Body of pancreas (tissue), 4 donors: ENCODE measurements at places on chromosomes 11 and 22. TPM values are rescaled to one million over a fixed set of nuclear protein-coding genes. Genes with fewer than 3 reads are reported as not detected.
A peak's percentile ranks its signal among the peaks of the same experiment; 100 is the strongest.

The KRTAP5-7 gene
- not detected for total RNA-seq

DNA sequence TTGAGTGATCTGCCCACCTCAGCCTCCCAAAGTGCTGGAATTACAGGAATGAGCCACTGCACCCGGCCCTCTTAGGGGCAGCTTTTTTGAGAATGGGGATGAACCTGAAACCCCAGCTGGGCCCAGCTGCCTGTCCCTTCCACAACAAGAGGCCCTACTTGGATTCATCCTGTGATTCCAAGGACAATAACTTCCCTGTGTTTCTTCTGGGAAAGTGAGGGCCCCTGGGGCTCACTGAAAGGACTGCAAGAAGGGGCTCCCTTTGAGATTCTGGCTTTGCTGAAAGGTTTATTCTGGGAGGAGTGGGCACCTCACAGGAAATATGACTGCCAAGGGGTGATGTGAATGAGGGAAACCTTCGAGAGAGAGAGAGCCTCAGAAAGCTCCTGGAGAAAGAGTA lies 12.3 kb upstream of the GNAZ start:
- no peak for DNase-seq

The HIKESHI gene
- 9.2 TPM for total RNA-seq

- peak; percentile 80 for DNase-seq
Measured at GRCh38 chr22:24521791-24522245, 26.7 kb downstream of the UPB1 start.

DNA sequence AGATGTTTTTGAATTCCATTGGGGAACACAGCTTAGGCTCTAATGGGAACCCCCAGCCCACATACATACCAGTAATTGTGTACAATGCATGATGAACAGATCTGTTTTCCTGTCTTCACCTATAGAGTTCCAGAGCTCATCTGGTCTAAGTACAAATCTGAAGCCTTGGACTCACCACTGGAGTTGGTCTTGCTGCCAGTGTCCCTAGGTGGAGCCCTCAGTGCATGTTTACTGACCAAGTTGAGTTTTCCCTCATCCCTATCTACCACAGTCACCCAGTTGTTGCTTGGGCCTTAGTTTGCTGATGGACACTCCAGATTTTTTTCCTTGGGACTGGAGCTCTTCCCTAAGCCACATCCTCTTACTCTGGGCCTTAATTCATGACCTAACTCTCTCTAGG lies 159.2 kb upstream of the DDI1 start:
- DNase-seq = no peak

- DNase-seq = no peak
Measured at GRCh38 chr11:32435152-32435480, 223 bp downstream of the WT1 start.

The MYO7A gene
- total RNA-seq = 12.9 TPM

- no peak for DNase-seq
Measured at GRCh38 chr22:47090591-47091245, 328.3 kb downstream of the TBC1D22A start.

The TREH gene
- total RNA-seq = 2.0 TPM

DNA sequence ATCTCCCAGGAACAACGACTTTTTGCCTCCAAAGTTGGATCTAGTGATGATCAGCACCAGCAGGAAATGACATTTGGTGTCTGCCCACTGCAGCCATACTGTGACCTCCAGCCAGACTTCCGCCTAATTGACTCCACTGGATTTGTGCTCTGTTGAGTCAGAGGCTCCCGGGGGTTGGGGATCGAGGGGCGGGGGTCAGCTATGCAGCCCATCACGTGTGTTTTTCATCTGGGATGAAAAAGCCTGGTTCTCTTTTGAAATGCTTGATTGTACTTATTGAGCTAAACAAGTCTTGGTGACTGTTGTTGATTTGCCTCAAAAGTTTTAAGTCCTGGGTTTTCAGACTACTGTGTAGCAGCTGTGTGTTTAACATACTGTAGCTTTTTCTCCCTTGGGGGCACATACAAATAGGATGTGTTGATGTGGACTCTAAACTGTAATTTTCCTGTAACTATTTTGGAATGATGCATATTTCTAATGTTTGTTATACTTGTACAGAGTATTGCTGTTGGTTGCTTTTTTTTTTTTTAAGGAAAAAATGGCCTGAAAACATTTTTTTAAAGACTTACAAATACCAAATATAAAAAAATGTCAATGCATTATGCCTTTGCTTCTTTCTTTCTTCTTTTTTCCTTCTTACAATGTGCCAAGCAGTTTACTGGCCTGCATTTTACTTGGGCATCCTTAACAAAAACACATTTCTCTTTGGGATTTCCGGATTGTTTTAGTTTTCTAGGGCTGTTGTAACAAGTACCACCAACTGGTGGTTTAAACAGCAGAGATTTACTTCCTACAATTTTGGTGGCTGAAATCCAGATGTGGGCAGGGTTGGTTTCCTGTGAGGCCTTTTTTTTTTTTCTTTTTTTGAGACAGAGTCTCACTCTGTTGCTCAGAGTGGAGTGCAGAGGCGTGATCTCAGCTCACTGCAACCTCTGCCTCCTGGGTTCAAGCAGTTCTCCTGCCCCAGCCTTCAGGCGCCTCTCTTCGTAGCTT lies 46.1 kb upstream of the OR4B1 start:
- no peak for DNase-seq

The MAJIN gene
- not detected for total RNA-seq

DNA sequence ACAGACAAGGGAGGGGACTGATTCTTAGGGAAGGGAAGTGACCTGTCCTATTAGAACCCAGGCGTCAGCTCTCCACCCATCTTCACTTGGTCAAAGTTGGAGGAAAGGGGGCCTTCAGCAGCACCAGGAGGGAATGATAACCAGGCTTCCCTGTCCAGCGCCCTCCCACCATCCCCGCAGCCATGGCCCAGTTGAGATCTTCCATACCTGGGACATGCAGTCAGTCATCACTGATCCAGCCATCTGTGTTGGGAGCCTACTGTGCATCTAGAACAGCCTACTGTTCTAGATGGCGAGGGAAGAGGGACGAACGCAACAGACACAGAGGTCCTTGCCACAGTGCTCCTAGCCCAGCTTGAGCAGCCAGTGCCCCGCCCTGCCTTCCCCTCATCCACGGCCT lies 40.6 kb downstream of the PDGFB start:
- DNase-seq = no peak

The FIBIN gene
- 10.5 TPM for total RNA-seq

DNA sequence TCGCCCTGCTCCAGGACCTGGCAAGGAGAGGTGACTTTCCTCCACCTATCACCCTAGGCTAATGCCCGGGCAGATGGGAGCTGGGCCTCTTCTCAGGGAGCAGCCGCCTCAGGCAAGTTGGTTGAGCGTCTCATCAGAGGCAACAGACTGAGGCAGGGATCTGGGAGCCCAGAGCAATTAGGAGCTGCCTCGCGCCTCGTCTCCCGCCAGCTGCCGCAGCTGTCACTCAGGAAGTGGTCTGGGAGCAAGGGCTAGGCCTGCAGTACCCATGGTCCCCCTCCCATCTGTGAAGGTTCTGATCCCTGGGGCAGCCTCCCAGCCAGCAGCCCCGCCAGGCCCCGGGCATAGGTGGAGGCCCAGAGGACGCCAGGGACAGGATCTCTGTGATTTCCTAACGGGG lies 4.6 kb upstream of the CABP7 start:
- DNase-seq = no peak

DNA sequence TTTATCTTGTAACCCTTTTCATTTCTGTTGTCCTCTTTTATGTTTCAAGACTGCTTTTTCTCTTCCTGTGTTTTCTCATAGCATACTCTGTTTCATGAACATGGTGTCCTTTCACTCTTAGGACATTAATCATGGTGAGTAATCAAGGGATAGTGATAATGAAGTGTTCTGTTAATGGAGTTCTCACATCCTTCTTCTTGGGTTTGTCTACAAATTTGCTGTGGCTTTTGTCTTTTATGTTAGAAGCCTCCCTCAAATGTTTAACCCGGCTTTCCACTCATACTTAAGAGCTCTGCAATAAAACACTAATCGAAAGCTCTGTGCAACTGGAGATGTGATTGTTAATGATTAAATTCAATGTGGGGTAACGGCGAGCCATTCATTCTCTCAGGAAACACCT lies 593.6 kb downstream of the NELL1 start:
- no peak for DNase-seq

The BET1L gene
- 31.0 TPM for total RNA-seq

- DNase-seq = no peak
Measured at GRCh38 chr11:113725913-113726312, 19.8 kb upstream of the TMPRSS5 start.

The TBX10 gene
- total RNA-seq = not detected

- peak; percentile 63 for DNase-seq
Measured at GRCh38 chr22:45917146-45917545, 59.8 kb downstream of the WNT7B start.

GRCh38 chr11:1564535-1565172 lies 7.4 kb downstream of the DUSP8 start:
- DNase-seq = peak; percentile 96

DNA sequence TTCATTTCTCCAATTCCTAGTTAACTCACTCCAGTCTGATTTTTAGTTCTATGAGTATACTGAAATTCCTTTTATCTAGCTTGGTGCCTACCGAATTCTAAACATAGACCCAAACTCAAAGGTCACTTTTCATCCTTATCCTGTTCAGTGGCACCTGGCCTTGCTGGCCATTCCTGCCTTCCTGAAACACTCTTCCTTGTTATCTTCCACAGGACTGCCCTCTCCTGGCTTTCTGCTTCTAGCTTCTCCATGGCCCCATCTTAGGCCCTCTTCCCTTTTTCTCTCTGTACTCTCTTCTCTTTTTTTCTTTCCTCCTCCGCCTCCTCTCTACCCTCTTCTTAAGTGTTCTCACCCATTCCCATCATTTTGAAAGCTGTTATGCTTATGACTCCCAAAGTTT lies 87.3 kb downstream of the WNT11 start:
- no peak for DNase-seq

The OR6A2 gene
- 2.3 TPM for total RNA-seq

- no peak for DNase-seq
Measured at GRCh38 chr11:60343094-60343704, 16.1 kb downstream of the MS4A6E start.

- no peak for DNase-seq
Measured at GRCh38 chr11:108669286-108669685, 4.4 kb downstream of the DDX10 start.

The CARD18 gene
- not detected for total RNA-seq

The ENTHD1 gene
- total RNA-seq = not detected

DNA sequence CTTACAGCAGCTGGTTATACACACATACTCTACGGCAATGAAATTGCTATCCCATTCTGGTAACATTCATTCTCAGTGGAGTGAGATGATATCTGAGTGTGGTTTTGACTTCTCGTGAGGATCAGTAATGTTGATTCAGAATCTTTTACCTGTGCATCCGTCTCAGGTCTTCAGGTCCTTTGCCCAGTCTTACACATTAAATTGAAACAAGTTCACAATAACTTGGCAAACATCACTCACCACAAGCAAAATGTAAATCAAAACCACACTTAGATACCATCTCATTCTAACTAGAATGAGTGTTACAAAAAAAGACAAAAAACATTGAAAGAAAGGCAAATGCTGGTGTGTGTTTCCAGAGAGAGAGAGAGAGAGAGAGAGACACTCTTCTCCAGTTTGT lies 14.0 kb downstream of the RGL4 start:
- no peak for DNase-seq

DNA sequence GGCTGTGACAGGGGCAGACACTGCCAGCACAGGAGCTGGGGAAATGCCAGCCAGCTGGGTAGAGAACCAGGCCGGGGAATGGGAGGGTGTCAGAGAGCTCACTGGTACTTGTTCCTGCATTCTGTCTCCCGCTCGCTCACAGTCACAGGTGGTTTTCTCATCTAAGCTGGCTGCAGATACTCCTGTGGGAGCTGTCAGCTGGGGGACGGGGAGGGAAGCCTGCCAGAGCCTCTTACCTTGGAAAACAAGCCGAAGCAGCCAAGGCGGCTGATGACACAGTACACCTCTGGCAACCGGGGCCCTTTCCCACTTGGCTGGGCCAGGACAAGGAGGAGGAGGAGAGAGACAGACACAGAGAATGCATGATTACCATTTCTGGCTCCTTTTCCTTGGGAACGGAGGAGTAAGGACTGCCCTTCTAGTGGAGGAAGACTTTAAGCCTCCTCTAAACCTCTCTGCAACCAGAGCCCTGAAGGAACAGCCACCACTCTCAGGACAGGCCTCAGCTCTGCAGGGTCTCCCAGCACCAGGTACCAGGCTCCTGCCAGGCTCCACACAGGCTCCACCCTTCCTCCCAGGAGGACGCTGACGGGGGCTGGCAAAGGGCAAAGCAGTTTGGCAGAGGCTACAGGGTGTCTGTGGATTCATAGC lies 25.1 kb downstream of the RPL27A start:
- peak; percentile 90 for DNase-seq

GRCh38 chr22:42581762-42582716 lies 28.3 kb downstream of the SERHL2 start:
- peak; percentile 85 for DNase-seq

- no peak for DNase-seq
Measured at GRCh38 chr22:20136603-20136873, 4.9 kb downstream of the ZDHHC8 start.

The DCHS1 gene
- 10.9 TPM for total RNA-seq

DNA sequence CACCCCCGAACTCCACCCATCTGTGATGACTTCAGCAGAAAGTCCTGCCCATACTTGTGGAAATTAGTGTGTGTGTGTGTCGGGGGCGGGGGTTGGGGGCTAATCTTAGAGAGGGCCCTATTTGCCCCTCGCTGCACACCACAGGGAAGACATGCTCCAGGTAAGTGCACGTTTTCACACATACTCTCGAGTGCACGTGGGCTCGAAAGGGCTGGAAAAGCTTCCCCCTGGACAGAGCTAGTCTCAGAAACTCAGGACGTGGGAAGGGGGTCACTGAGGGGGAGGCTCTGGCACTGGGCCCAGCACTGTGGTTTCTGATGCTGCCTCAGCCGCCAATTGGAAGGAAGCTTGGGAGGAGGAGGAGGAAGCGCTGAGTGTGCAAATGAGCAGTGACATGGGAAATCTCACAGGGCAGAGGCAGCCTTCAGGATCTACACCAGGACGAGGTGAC lies 40.7 kb upstream of the CD82 start:
- no peak for DNase-seq

The SLC25A18 gene
- 2.1 TPM for total RNA-seq

The LRRC74B gene
- total RNA-seq = not detected

GRCh38 chr11:35347173-35347878 lies 72.0 kb downstream of the SLC1A2 start:
- DNase-seq = no peak

DNA sequence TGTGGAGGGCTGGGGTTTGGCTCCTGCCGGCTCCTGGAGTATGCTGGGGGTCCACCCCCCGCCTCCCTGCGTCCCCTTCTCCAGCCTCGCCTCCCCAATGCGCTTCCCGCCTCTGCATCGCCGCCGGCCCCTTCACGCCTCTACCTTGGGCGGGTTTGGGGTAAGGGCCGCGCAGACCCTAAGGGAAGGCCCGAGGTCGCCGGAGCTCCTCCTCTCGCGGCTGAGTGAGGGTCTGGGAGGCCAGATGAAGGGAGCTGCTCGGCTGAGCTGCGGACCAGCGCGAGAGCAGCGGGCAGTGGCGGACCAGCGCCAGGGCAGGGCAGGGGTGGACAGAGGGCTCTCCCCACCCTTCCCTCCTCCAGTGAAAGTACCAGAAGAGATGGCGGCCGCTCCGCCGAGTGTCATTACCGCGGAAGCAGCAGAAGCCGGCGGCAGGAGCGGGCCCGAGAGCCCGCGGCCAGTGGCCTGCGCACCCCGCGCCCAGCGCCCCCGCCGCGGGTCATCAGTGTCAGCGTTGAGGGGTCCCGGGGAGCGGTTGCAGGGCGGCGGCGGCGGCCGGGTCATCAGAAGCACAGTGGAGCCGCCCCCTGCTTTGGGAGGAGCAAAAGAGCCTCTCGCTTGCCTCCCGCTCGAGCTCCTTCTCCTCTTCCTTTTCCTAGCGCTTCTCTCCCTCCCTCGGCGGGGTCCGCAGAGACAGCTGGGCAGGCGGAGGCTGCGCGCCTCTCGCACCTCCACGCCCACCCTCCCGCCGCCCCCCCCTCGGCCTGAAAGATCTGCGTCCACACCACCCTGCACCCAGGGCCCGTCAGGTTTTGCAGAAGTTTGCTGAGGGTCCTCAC lies 255.6 kb upstream of the CADM1 start:
- peak; percentile 21 for DNase-seq
